GM12891 (cell line): ENCODE measurements at places on chromosomes 5 and 9.

GRCh38 chr9:70924895-70925547 is 196.4 kb downstream of the TRPM3 start:
- peak; percentile 8 for DNase-seq

GRCh38 chr9:88828018-88828417 is 163.2 kb upstream of the S1PR3 start:
- DNase-seq, result no peak

DNA sequence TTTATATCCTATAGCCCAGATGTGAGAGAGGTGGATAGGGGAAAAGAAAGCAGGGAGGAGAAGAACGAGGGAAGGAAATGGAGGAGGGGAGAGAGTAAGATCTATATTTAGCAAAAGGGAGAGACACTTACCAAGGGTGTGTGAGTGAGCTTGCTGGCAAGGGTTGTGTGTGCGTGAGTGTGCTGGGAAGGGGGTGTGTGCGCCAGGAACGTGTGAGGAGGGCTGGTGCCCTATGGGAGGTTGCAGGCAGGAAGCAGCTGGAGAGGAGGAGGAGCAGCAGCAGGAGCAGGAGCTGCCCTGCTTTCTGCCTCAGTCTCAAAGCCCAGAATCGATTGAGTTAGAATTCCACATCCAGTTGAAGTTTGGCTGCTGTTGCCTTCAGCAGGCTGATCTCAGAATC is 148.3 kb upstream of the RUSC2 start:
- DNase-seq, result no peak

DNA sequence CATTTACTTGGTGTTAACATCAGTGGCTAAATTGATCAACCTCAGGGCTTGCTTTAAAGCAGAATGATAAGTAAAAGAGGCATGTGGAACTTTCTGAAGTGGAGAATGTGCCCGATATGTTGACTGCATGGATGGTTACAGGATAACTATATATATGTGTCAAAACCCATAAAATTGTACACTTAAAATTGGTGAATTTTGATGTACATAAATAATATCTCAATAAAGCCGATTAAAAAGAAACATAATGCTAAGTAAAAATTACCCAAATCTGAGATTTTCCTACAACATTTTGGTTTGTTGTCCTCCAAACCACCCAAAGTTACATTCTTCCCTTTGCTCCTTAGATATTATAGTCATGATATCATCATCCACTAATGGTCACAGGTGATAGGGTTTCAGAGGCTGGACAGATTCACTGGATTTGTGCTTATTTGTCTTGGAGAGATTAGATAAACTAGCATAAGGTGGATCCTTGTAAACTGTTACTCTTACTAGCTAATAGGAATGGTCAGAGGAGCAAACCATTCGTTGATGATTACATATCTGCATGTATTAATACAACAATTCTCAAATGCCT is 119.7 kb upstream of the RPS23 start:
- DNase-seq, result no peak

DNA sequence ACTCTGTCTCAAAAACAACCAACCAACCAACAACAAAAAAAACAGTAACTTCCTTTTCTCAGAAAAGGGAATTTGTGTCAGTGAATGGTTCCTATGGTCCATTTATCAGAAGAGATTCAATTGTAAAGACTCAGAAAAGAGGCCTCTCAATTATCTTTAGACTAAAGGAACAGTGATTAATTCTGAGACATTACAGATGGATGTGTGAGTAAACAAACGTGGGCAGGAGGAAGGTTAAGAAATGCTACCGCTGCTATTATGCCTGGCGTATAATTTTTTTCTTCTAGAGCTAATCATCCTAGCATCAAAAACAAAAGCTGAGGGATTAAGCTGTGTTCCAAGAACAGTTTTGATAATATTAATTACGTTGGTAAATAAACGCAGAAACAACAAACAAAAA is 52.9 kb upstream of the JMY start:
- no peak for DNase-seq

DNA sequence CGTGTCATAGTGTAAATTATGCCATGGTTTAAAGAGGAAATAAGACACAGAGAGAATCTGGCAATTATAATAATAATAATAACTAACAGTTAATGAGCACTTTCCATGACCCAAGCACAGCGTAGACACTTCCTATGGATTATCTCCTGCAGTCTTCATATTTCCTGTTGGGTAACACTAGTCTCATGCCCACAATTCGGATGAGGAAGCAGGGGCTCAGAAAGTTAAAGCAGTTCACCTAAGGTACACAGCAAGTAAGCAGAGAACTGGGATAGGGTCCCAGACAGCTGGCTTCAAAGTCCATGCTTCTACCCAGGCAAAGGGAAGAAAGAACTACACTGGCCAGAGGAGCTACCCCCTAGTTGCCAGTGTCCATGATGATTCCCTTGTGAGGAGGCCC is 27.9 kb upstream of the TGFBI start:
- no peak for DNase-seq

DNA sequence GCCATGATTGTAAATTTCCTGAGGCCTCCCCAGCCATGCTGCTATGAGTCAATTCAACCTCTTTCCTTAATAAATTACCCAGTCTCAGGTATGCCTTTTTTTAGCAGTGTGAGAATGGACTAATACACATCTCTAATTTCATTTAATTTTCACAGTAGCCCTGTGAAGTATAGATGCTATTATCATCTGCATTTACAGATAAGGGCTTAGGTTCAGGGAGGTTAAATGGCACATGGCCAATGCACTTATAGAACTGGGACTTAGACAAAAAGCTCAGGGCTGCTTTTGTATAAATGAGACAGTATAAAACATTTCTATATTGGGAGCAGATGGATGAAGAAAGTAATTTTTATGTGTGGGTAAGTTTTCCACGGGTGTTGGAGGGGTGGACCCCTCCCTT is 62.9 kb upstream of the PANK3 start:
- DNase-seq, result no peak

GRCh38 chr5:172078726-172079345 is 72.4 kb upstream of the FBXW11 start:
- DNase-seq, result no peak

DNA sequence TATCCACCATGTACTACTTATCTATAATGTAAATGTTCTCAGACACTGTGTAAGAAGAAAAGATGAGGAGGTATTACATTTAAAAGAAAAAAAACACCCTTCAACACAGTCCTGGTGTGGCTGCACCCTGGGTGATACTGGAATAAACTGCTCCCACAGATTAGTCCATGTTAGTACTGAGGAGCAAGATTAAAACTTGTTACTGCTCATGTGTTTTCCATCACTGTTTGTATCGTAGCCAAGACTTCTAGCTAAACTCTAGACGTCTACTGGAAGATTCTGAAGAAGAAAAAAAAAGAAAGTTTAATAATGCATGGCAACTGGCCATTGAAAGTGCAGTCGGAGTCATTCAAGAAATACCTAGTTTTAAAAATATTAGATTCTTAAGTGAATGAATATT is at the start of gene ASPN:
ASPN (minus strand) TSS at position 178 of the 400 bp plus-strand sequence.
- DNase-seq, result no peak
